GM12864 (cell line): ENCODE measurements at places on chromosomes 11 and 22.

GRCh38 chr11:124669193-124669592 is 4.3 kb downstream of the SIAE start:
- peak; percentile 21 for DNase-seq

GRCh38 chr11:129639300-129639699 is 176.3 kb upstream of the TMEM45B start:
- no peak for DNase-seq

GRCh38 chr11:44957776-44958564 is 7.3 kb upstream of the TP53I11 start:
- no peak for DNase-seq

- DNase-seq: no peak
Observed at GRCh38 chr11:452203-452744, 2.2 kb downstream of the PTDSS2 start.

DNA sequence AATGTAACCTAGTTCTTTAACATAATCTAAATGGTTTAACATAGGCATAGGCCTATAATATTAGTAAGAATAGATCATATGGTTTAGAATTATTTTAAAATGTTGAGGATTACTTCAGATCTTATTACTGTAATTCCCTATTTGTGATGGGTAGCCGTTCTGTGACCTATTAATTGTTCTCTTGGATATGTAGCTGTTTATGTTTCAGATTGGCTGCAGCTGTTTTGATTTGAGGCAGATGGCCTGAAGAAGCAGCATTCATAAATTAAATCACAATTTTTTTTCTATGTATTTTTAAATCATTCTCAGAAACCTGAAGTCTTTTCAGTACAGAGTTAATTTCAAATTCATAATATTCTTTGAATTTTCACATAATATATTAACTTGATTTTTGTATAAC is 104.5 kb downstream of the PDE3B start:
- DNase-seq: no peak

DNA sequence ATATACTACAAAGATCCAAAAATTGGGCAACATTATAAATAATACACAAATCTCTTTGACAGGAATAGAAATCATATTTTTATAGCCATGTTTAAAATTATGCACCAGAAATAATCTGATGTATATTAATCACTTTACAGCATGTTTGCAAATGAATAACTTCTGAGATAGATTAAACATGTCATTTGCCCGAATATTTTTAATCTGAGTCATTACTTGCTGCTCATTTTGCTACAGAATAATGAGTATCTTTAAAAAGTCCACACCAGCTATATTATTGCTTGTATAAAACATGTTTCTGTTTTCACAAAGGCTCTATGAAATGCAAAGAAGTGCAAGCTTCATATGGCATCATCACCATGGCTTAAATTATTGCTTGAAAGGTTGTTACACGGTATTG is 336.8 kb downstream of the GUCY1A2 start:
- DNase-seq: no peak

GRCh38 chr11:44610186-44610955 is 44.9 kb downstream of the CD82 start:
- DNase-seq: no peak
